ENCODE measurements at places on chromosomes 16 and 17.
A peak's percentile ranks its signal among the peaks of the same experiment; 100 is the strongest.

DNA sequence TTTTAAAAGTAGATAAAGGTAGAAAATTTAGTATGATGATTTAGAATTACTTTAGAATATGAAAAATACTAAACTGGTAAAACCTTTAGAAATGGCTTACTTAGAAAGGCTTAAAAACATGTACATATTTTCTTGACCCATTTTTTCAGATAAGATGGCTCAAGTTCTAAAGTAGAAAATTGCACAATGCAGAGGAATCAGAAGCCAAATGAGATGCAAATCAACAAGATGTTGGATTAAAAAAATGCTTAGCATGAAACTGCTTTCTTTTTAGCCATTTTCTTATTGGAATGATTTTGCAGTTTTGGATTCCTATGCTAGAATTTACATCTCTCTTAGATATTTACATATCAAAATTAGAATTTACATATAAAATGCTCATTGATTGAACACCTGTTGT, 1.5 kb upstream of the KRTAP3-1 start:
- no peak for DNase-seq

DNA sequence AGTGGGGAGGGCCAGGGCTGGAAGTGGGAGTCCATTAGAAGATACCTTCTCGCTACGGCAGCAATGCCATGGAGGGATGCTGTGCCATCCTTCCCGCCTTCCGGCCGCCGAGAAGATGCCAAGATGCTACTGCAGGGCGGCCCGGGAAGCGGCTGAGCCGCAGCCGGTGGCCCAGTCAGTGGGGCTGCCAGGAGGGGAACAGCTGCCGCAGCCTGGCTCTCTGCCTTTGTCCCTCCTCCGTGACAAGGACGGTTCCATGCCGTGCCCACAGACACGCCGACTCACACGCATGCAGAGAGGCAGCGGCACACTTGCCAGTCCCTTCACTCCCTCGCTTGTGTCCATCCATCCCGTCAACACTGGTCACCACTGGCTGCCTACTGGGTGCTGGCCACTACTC, 20.2 kb upstream of the NCBP3 start:
- DNase-seq = no peak

DNA sequence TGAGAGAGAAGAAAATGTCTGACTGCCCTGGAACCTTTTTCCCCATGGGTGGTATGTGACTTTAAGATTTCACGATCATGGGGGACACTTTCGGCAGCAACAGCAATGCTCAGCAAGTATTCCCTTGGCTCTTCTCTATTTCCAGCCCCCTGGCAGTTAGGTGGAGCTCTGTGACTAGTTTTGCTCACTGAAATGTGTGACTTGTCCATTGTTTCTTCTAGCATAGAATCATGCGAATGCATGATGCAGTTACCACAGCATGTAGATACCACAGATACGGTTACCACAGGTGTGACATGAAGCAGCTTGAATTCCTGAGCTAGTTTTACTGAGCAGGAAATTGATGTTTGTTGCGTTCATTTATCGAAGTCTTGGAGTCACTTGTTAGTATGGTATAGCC, 1034.5 kb upstream of the EEF2KMT start:
- no peak for DNase-seq

- no peak for DNase-seq
Measured at GRCh38 chr17:44219108-44219615, 313 bp downstream of the UBTF start.

GRCh38 chr17:17462048-17462824, 14.6 kb upstream of the MED9 start:
- DNase-seq = no peak

DNA sequence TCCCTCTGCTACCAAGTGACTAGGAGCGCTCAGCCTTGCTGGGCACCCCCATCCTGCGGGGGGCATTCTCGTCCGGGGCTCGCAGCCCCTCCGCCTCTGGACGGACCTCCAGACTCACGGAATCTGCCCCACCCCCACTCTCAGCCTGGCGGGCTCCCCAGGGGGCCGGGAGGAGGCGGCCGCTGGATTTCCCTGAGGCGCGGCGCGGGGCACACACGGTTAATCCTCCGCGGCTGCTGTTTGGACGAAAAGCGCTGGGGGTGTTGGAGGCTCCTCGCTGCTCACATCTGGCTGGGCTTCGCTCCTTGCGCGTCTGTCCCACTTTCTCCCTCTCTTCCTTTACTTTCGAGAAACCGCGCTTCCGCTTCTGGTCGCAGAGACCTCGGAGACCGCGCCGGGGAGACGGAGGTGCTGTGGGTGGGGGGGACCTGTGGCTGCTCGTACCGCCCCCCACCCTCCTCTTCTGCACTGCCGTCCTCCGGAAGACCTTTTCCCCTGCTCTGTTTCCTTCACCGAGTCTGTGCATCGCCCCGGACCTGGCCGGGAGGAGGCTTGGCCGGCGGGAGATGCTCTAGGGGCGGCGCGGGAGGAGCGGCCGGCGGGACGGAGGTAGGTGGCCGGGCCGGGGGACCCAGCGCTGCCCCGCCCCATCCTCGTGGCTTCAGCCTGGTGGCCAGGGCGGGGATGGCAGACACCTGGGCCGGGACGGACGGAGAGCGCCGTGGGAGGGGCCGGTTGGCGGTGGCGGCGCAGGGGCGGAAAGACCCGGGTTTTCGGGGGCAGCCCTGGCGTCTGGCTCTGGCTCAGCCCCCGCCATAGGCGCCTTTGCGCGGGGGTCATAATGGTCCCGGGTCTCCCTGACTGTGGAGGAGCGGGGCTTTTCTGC, at the start of gene C1QTNF1:
TSS of gene C1QTNF1 (plus strand) at position 284 of the 886 bp plus-strand sequence. CDS start 19,800 bp downstream, outside the sequence.
- peak; percentile 82 for DNase-seq

DNA sequence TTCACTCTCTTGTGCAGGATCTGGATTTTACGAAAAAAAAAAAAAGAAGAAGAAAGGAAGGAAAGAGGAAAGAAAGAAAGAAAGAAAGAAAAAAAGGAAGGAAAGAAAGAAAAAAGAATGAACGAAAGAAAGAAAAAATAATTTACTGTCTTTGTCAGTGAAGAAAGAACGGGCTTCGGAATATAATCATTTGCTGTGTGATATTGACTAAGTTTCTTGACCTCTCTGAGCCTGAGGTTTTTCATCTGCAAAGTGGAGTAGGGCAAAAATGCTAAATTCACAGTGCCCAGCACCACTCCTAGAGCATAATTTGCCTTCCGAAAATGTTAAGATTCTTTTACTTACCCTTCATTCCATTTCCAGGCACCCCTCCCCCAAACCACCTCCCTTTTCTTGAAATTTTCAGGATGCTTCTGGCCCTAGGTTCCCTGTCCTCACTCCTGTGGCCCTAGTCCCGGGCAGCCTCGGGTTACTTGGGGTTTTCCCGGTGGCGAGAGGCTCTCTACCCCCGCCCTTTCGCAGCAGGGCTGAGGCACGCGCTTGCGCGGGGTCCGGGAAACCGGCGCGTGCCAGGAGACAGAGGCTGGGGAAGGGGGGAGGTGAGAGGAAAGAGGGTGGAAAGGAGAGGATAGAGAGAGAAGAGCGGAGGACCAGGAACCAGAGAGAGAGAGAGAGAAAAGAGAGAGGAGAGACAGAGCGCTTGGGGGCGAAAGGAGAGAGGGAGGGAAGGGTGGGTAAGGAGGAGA, at the start of gene CNTNAP1:
TSS of gene CNTNAP1 (plus strand) at position 556 of the 746 bp plus-strand sequence. CDS start 299 bp downstream, outside the sequence.
- DNase-seq = no peak

GRCh38 chr17:75061618-75062017, 14.6 kb downstream of the KCTD2 start:
- no peak for DNase-seq

GRCh38 chr16:71915350-71915749, 20.0 kb downstream of the IST1 start:
- no peak for DNase-seq

DNA sequence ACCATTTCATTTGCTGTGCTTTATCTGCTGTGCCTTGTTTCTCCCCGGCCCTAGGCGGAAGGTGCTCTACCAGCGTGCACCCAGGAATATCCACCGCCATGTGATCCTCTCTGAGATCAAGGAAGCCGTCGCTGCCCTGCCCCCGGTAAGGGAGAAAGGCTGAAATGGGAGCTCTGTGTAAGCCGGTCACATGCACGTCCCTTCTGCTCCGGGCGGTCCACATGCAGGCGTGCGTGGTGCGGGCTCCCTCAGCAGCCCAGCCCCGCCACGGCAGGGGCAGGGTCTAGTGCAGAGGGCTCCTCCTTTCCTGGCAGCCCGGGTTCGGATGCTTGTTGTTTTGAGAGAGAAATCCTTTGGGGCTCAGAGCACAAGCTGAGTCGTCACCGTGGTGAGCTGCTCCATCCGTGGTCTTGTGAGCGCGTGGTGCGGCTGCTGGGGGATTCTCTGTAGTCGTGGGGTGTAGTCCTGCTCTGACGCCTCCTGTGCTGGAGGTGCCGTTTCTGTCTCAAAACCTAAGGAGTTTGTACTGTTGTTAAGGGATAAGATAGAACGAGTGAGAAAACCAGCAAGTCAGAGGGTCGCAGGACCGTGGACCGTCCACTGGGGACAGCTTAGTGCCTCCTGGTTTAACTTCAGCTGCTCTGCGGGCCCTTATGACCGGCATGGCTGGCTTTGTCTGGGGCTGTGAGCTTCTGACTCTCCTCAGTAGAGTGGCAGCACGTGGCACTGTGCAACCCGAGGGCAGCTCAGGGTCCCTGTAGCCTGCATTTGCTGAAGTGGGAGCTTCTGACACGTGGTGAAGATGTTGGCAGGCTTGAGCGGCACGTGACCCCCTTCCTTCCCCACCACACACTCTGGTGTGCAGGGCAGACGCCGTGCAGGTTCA, 12.3 kb upstream of the MC1R start:
- no peak for DNase-seq

DNA sequence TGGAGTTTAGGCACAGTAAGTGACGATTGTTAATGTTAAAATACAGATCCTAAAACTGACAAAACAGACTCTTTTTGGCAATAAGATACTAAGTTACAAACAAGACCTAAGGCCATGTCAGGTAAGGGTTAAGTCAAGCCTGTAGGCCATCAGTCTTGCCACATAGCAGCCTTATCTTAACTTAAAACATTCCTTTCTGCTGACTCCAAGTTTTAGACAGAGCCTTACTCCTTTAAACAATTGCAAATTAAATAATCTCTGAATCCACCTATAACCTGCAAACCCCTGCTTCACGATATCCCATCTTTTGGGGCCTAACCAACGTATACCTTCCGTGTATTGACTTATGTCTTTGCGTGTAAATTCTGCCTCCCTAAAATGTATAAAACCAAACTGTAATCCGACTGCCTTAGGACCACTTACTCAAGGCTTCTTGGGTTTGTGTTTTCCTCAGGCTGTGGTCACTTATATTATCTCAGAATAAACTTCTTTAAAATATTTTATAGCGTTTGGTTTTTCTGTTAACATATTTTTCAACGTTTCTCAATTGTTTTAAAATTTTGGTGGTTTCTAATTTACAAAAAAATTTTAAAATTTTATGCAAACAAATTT, 64.4 kb downstream of the EFCAB5 start:
- peak; percentile 47 for DNase-seq

DNA sequence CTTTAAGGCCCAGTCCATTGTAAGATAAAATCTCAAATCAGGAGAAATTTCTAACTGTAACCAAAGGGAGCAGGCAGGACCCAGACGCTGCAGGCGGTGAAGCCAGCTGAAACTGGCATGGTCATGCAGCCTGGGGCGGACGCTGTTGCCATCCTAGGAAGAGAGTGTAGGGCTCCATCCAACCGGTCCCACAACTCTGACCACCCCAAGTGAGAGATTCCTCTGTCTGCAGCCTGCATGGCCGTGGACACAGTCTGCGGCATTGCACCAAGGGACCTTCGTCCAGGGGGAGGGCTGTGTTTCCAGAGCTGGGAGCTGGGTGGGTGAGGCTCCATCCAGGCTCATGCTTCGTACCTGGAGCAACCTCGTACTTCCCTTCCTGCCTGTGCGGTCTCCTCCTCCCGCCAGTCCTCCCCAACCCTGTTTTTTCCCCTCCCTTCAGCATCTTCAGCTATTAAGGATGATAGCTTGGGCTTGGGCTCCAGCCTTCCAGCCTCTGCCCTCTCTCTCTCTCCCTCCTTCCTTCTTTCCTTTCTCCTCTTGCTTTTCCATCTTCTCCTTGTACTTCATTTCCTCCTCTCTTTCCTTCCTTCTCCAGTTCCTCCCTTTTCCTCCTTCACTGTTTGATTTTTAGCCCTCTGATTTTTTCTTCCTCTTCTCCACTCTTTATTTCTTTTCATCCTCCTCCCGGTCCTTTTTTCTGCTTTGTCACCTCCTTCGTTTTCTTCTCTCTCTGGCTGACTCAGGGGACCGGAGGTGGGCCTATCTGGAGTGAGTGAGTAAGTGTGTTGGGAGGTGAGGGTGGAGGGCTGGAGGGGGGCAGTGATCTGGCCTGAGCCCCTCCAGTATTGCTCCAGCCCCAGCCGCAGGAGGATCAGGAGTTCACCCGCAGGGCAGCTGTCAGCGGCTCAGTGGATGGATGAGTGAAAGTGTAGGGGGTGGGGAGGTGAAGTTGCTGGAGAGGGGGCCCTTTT, 17.0 kb upstream of the LHX1 start:
- DNase-seq = no peak

- DNase-seq = no peak
Measured at GRCh38 chr17:66522591-66523272, 220.3 kb downstream of the PRKCA start.

GRCh38 chr17:43312011-43312410, 78.2 kb upstream of the RNU2-1 start:
- no peak for DNase-seq

GRCh38 chr17:19281161-19281560, 44.0 kb downstream of the EPN2 start:
- no peak for DNase-seq

DNA sequence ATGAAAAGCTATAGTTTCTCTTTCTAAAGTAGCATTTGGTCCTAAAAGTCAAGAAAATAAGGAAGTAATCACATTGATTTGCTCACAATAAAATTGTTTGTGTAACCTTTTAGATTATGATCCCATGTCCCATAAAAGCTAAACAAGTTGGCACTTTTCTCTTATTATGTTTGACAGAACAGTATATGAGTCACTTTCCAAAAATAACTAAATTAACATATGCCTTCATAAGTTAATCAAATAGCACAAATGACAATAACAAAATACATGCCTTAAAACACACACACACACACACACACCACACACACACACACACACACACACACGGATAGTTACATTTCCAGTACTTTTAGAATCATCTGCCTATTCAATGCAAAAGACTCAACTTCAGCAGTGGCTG, 2.8 kb downstream of the MED13 start:
- DNase-seq = no peak

GRCh38 chr16:51151961-51152663, 1.0 kb upstream of the SALL1 start:
- no peak for DNase-seq

DNA sequence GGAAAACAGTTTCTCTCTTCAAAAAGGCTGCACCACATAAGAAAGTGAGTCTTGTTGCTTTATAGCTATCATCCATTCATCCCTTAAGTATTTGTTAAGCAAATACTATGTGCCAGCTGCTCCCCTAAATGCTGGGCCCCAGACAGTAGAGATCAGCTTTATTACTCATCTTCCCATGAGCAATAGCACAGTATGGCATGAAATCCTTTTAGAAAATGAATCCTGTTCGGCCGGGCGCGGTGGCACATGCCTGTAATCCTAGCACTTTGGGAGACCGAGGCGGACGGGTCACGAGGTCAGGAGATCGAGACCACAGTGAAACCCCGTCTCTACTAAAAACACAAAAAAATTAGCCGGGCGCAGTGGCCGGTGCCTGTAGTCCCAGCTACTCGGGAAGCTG, 99.5 kb downstream of the MYO1D start:
- DNase-seq = no peak

- no peak for DNase-seq
Measured at GRCh38 chr16:15586716-15587115, 56.2 kb downstream of the MARF1 start.

All from Caco-2 (cell line).